Activated T-cell treated with anti-CD3 and anti-CD28 coated beads for 4 hours (primary cell): ENCODE measurements at places on chromosomes 1 and 21.

- no peak for DNase-seq
Observed at GRCh38 chr1:163202833-163203451, at the start of gene RGS5. TSS of gene RGS5 (minus strand) at chr1:163202916. CDS start at chr1:163202835, 81 bp downstream.

DNA sequence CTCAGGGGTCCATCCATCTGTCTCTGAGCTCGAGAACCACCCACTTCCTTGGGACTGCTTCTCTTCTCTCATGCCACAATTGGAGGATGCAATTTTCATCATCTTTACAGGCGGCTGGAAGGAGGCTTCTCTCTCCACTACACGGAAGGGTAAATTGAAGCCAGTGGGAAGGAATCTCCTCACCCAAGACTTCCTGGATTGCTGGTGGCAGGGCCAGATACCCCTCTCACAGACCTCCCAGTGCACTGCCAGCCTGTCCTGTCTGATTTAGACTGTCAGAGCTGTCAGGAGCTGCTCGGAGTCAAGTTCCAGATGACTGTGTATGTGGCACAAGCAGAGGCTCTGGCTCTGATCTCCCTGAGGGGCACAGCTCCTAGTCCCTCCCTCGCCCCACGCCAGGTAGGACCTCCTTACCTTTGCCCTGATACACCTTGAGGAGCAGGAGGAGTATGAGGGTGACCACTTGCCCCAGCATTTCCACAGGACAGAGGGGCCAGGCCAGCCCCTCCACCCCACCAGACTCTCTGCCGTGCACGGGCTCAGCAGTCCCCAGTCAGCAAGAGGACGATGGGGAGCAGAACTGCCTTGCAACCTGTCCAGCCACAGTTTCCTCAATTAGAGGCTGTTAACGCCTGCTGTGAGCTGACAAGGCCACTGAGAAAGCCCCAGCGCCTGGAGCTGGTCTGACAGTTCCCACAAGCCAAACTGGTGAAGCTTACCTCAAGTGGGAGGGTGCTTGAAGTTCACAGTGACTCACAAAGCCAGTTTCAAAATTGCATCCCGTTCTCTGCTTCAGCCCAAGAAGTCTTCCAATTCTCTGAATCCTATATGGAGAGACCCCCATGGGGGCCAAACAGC, at the start of gene CD244:
CD244 (minus strand) TSS at position 685 of the 858 bp plus-strand sequence; CDS start at position 475, 210 bp downstream.
- peak; percentile 21 for DNase-seq

DNA sequence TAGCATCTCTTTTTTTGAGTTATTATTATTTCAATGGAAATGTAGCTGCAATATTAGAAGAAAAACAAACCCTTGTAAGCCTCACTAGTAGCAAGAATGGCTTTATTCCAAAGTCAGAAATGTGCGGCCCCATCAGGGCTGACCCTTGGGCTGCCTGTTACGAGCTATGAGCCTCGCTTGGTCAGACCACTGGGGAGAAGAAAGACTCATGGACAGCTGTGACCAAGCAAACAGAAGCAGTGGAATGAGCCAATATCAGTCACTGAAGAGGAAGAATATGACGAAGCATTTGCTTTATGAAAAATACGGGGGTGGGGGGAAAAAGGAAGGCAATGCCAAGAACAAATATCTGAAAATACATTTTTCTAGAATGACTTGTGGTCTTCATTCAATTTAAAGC, 504.5 kb downstream of the LMO4 start:
- DNase-seq, result no peak

- DNase-seq, result no peak
Observed at GRCh38 chr1:96292141-96292540, 429.4 kb upstream of the PTBP2 start.

- DNase-seq, result no peak
Observed at GRCh38 chr1:100735244-100735643, 15.7 kb downstream of the VCAM1 start.

- no peak for DNase-seq
Observed at GRCh38 chr21:34543017-34543416, 31.0 kb upstream of the KCNE1 start.

DNA sequence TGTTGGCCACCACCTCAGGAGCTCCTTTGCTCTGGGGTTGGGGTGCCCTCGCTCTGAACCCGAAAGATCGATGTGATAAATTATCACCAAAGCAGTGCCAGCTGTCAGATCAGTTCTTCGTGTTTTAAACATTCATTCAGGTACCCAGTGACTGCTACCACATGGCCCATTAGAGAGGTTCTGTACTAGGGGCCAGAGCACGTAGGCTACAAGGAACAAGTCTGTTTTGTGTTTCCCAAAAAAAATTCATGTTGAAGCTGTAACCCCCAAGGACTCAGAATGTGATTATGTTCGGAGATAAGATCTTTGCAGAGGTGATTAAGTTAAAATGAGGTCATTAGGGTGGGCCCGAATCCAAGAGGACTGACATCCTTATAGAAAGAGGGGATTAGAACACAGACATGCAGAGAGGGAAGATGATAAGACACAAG, 526.9 kb downstream of the NPHP4 start:
- no peak for DNase-seq

DNA sequence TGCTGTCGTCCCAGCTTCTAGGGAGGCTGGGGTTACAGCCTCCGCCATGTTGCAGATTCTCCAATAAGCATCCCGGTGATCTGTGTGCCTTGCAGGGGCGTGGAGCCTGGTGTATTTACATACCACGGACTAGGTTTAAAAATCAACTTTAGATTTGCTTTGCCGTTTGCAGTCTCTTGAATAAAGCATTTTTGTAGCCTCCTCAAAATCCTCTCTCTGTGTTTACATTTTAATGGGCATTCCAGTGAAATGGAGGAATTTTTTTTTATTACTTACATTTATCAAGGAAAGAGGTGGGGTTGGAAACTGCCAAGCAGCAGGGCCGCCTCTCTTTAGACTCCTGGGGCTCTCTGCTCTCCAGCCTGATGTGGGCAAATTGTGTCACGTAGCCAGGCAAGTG, 437.5 kb upstream of the VAMP3 start:
- no peak for DNase-seq

GRCh38 chr1:205371871-205372660, 15.3 kb upstream of the KLHDC8A start:
- no peak for DNase-seq
